ENCODE measurements at places on chromosomes 5 and 9.

GRCh38 chr9:37632479-37632878 is 18.3 kb upstream of the FRMPD1 start:
- DNase-seq = no peak

DNA sequence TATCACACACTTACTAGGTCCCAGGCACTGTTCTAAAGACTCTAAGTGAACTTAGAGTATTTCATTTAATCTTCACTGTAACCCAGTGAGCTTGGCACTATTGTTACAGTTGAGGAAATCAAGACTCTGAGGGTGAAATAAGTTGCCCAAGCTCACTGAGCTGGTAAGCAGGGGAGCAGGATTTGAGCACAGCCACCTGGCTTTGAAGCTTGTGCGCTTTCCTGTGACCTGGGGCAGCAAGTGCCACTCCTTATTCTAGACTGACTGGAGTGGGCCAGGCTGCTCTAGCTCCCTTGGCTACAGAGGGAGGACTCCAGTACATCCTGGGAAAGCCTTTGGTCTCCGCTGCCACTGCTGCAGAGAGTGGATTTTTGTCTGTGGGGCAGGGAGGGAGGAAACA is 50.0 kb downstream of the RGS3 start:
- no peak for DNase-seq

GRCh38 chr9:76624391-76625048 is 139.7 kb upstream of the PCA3 start:
- DNase-seq = no peak

DNA sequence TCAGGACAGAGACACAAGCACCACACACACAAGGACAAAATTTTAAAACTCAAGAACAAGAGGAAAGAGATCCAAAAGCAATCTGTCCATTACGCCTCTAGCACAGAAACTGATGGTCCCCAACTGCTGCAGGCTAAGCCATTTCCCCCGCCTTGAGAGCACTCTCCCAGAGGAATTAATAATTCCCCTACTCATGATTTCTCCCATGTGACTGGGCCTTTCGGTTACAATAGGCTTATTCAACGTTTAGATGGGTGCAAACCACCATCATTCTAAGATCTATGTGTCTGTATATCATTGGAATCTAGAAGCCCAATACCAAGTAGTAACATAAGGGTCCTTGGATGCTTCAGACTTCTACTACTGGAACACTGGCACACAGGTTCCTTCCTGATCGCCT is 18.8 kb downstream of the BRD8 start:
- no peak for DNase-seq
